ENCODE measurements at places on chromosomes 11 and 22. TPM values are rescaled to one million over a fixed set of nuclear protein-coding genes. Genes with fewer than 3 reads are reported as not detected.
A peak's percentile ranks its signal among the peaks of the same experiment; 100 is the strongest.

The PRR33 gene
- total RNA-seq: 4.8 TPM

The GRM5 gene
- 0.21 TPM for total RNA-seq

DNA sequence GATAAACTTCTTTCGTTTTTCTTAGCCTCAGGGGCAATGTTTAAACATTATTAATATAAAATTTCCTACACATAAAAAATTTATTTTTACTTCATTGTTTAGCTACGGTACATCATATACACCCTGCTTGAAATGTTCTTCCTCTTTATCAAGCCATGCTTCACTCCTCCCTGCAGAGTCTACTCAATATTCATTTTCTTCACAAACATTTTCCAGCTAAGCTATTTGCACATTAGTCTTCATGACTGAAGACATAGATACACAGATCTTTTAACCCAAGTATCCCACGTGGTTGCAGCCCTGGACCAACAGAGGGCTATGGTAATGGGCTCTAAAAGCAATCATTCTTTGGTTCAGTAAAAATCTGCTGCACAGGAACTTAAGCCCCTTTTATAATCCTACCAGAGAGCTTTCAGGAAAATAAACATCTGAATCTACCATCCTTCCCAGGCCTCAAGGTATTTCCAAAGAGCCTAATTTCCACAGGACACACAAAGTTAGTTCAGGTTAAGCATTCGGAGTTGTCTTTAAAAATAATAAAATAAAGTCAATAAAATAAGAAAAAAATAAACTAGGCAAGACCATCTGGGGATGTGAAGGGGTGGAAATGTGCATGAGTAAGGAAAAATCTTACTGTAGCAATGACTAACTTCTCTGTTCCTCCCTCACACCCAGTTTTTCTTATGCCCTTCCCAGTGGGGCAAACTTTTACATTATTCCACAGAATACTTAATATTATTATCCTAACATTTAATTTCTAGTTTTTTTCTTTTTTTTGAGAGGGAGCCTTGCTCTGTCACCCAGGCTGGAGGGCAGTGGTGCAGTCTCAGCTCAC is 21.6 kb upstream of the OR6X1 start:
- DNase-seq: no peak

The AKIP1 gene
- total RNA-seq: 48.1 TPM

The ANO1 gene
- 36.7 TPM for total RNA-seq

GRCh38 chr11:82234256-82234655 is 499.4 kb downstream of the FAM181B start:
- no peak for DNase-seq

DNA sequence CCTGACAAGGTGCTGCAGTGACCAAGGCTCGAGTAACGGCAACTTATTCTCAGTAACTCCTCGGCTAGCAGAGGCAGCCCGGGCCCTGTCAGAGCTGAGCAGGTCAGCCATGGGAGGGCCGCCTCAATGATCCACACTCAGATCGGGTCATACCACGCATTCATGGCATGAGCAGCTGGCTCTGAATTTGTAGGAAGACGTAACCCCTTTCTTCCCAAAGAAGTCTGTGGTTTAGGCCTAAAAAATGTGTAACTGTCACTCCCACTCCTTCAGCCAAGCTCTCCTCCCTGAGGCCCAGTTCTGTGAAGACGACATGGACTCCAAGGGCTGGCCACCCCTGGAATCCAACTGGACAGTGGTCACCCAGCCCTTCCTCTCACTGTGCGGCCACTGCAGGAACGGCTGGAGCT is 30.0 kb downstream of the PPP2R1B start:
- DNase-seq: peak; percentile 62

GRCh38 chr11:24896118-24896835 is 399.4 kb downstream of the LUZP2 start:
- no peak for DNase-seq

The PSMD13 gene
- total RNA-seq: 95.1 TPM

- peak; percentile 73 for DNase-seq
These were observed 574.7 kb downstream of the TBC1D22A start for GRCh38 chr22:47337161-47337621.

DNA sequence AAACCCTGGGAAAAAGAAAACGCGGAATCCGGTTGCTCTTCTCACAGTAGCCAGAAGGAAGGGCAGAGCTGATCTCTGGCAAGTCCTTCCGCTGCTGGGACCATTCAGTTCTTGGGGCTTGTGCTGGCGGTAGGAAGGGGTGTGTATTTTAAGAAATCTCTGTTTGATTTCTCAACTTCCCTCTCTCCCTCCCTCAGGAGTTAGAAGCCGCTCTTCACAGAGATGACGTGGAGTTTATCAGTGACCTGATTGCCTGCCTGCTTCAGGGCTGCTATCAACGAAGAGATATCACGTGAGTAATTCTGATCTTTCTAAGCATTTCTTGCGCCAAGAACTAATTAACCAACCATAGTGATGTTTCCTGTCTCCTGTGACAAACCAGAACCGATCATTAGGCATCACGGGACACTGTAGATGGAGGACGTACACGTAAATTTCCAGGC is 85.9 kb upstream of the SLC25A18 start:
- DNase-seq: no peak

GRCh38 chr11:94794287-94795168 is 26.4 kb downstream of the AMOTL1 start:
- DNase-seq: peak; percentile 71

GRCh38 chr11:11312738-11313137 is 40.3 kb downstream of the CSNK2A3 start:
- no peak for DNase-seq

Measured in tongue (tissue), 3 donors.